Endodermal cell (in vitro differentiated cells): ENCODE measurements at places on chromosomes 2 and 18. TPM values are rescaled to one million over a fixed set of nuclear protein-coding genes. Genes with fewer than 3 reads are reported as not detected.
A peak's percentile ranks its signal among the peaks of the same experiment; 100 is the strongest.

Gene PLCL1
- 0.04 and 0.07 TPM in 2 replicates for total RNA-seq

Gene VWC2L
- not detected in 2 replicates for total RNA-seq

Gene SERPINB13
- total RNA-seq = not detected in 3 replicates

Gene SCN9A
- total RNA-seq = 0.13 to 0.21 TPM in 2 of 3 replicates, not detected in the other

Gene SUMO1
- total RNA-seq = 142 to 195 TPM (median 183 TPM) in 3 replicates

Gene ZNF2
- 3.1 to 4.1 TPM (median 3.7 TPM) in 3 replicates for total RNA-seq

Gene IL1R1
- total RNA-seq = 2.4 to 4.1 TPM (median 3.6 TPM) in 3 replicates

Gene TGFA
- 2.0 and 2.3 TPM in 2 replicates for total RNA-seq

Gene SLC14A1
- total RNA-seq = not detected in 2 replicates

- H3K4me1 ChIP-seq = no peaks in the 10 kb centered on the region
- no peaks in the 10 kb centered on the region for H3K27me3 ChIP-seq
- no peak overlapping the region for H3K27ac ChIP-seq
- H3K4me3 ChIP-seq = no peak overlapping the region
These were observed 36.3 kb upstream of the TTC21B start for GRCh38 chr2:165989851-165990250.

DNA sequence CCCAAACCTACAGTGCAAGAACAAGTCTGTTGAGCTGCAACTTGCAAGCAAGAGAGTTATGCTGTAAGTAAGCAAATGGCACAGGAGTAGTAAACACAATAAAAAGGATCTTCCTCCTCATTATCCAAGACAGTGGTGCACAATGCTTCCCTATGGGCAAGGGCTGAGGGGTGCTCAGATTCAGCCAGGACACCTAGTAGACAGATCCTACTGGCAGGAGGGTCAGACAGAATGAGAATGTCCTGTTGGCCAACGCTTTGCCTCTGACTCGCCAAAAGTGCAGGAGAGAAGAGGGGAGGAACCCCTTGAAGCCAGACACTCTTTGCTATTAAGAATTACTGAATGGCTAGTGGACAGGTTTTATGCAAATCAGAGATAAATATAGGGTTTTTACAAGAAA, 280.4 kb upstream of the SESTD1 start:
- no peaks in the 10 kb centered on the region for H3K27me3 ChIP-seq
- no peak overlapping the region for H3K4me3 ChIP-seq
- no peak for DNase-seq
- H3K4me1 ChIP-seq = no peaks in the 10 kb centered on the region

GRCh38 chr2:66366619-66367018, 68.3 kb upstream of the MEIS1 start:
- H3K36me3 ChIP-seq = no peaks in the 10 kb centered on the region
- DNase-seq = no peak
- H3K4me1 ChIP-seq = peaks cover 13% of the 10 kb centered on the region
- no peak overlapping the region for H3K4me3 ChIP-seq
- H3K27me3 ChIP-seq = no peaks in the 10 kb centered on the region

- peaks cover 17% of the 10 kb centered on the region for H3K4me1 ChIP-seq
- DNase-seq = no peak
- no peaks in the 10 kb centered on the region for H3K36me3 ChIP-seq
These were observed 12.7 kb upstream of the CDC42EP3 start for GRCh38 chr2:37683921-37684780.

GRCh38 chr2:240786355-240786841, 33.6 kb downstream of the KIF1A start:
- H3K4me1 ChIP-seq = no peaks in the 10 kb centered on the region
- no peak overlapping the region for H3K4me3 ChIP-seq
- DNase-seq = no peak
- H3K27ac ChIP-seq = no peak overlapping the region
- H3K27me3 ChIP-seq = no peaks in the 10 kb centered on the region
- no peaks in the 10 kb centered on the region for H3K36me3 ChIP-seq

DNA sequence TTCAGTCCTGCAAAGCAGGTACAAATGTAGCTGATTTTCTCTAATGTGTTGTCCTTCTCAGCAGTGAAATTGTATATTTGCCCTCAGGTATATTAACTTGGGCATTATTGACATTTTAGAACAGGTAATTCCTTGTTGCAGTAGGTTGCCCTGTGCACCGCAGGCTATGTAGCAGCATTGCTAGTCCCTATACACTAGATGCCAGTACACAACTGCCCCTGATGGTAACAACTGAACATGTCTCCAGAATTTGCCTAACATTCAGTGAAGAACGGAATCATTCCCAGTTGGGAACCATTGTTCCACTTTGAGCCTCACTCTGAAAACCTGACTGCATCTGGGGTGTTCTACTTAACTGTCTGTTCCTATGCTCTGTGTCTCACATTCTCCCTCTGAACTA, 23.1 kb upstream of the TFPI start:
- H3K4me1 ChIP-seq = peaks cover 26% of the 10 kb centered on the region
- no peaks in the 10 kb centered on the region for H3K36me3 ChIP-seq
- peaks cover 7% of the 10 kb centered on the region for H3K27me3 ChIP-seq
- H3K27ac ChIP-seq = no peak overlapping the region
- no peak overlapping the region for H3K4me3 ChIP-seq

DNA sequence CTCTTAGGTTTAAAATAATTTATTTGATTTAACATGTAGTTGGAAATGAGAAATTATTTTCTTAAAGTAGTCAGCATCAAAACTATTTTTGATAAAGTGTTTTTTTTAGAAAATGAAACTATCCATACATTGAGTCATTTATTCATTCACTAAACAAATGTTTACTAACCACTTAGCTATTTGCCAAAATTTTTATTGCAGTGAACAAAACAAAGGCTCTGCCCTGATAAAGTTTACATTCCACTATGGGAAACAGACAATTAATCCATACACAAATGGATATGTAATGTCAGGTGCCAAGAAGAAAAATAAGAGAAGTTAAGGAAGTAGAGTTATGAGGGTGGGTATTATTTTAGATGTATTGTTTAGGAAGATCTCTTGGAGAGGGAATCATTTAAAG, 19.1 kb upstream of the CCDC178 start:
- H3K4me1 ChIP-seq = no peaks in the 10 kb centered on the region
- H3K36me3 ChIP-seq = no peaks in the 10 kb centered on the region
- no peak overlapping the region for H3K27ac ChIP-seq
- no peak for DNase-seq
- H3K4me3 ChIP-seq = no peak overlapping the region
- no peaks in the 10 kb centered on the region for H3K27me3 ChIP-seq

DNA sequence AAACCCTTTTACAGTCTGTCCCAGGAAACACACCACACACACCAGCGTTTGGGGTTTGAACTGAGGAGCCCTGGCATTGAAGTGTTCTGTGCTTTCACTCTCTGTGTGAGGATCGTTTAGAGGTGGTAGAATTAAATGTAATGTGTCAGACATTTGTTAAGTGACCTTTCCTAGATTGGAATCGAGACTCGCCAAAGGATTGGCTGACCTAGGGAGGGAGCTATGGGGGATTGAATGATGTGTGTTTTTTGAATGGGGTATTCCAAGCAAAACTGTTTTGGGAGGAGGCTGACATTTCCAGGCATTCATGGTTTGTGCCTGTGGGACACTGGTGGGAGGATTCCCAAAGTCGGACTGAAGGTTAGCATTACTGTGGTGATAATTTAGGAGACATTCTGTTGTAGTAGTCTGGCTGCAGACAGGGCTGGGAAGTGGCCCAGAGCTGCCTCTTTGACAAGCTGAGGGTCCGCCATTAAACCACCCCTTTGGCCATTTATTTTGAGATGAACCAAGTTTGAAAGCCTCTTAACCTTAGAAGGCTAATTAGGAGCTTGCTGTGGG, 1.7 kb downstream of the MYO1B start:
- H3K4me1 ChIP-seq = peaks cover 37% of the 10 kb centered on the region
- no peak for DNase-seq
- no peaks in the 10 kb centered on the region for H3K27me3 ChIP-seq
- peak overlapping the region; percentile 97 for H3K4me3 ChIP-seq
- no peak overlapping the region for H3K27ac ChIP-seq
- H3K36me3 ChIP-seq = peaks cover 21% of the 10 kb centered on the region

- no peaks in the 10 kb centered on the region for H3K36me3 ChIP-seq
- no peak overlapping the region for H3K4me3 ChIP-seq
- no peak overlapping the region for H3K27ac ChIP-seq
- H3K4me1 ChIP-seq = no peaks in the 10 kb centered on the region
- peak; percentile 15 for DNase-seq
- no peaks in the 10 kb centered on the region for H3K27me3 ChIP-seq
These were observed 96.3 kb downstream of the BCL2L11 start for GRCh38 chr2:111216811-111217652.

DNA sequence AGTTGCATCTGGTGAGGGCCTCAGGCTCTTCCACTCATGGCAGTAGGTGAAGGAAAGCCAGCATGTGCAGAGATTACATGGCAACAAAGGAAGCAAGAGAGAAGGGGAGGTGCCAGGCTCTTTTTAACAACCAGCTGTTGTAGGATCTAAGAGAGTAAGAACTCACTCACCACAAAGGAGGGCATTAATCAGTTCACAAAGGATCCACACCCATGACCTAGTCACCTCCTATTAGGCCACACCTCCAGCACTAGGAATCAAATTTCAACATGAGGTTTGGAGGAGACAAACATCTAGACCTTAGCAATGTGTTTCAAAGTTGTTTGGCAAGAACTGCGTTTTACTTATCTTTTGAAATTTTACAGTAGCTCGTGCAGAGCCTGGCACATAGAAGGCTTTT, 20.5 kb upstream of the REG3A start:
- no peaks in the 10 kb centered on the region for H3K4me1 ChIP-seq
- no peak for DNase-seq
- H3K27ac ChIP-seq = no peak overlapping the region
- peak overlapping the region; percentile 26 for H3K4me3 ChIP-seq
- peaks cover 55% of the 10 kb centered on the region for H3K27me3 ChIP-seq
- H3K36me3 ChIP-seq = no peaks in the 10 kb centered on the region

DNA sequence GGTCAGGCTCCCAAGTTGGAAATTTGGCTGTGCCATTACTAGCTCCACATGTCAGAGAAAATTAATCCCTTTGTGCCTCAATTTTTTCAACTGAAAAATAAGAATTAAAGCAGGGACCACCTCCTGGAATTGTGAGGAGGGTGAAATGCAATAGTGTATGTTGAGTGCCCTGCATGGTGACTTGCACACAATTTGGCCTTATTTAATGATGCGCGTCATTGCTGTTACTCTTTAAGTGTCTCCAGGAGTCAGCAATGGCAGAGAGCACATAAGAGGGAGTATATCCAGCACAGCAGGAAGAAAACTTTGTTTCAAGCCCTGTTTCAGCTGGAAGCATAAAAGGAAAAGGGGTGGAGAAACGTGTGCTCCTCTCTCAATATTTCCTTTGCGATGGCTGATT, 215.8 kb downstream of the ALK start:
- H3K27me3 ChIP-seq = no peaks in the 10 kb centered on the region
- no peak overlapping the region for H3K4me3 ChIP-seq
- no peak overlapping the region for H3K27ac ChIP-seq
- DNase-seq = no peak

GRCh38 chr18:317618-318017, 49.8 kb upstream of the THOC1 start:
- H3K36me3 ChIP-seq = peaks cover 43% of the 10 kb centered on the region
- peaks cover 12% of the 10 kb centered on the region for H3K4me1 ChIP-seq
- no peak for DNase-seq

- no peaks in the 10 kb centered on the region for H3K4me1 ChIP-seq
- H3K27ac ChIP-seq = no peak overlapping the region
- no peak for DNase-seq
These were observed 94.7 kb upstream of the RPE start for GRCh38 chr2:209907746-209908145.

DNA sequence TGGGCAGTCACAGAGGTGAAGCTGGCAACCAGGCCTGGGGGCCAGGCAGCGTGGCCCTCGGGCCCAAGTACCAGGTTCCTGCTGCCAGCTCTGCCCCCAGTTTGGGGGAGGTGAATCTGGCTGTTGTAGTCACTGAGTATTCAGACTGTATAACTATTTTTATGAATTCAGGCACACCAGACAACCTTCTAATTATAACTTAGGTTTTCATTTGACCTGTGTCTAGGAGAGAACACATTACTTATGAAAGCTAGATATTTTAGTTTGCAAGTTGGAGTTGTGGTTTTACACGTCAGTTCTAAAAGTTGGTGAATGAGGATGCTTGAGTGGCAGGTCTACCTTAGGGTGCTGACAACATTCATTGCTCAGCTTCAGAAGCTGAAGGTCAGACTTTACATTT, 71.7 kb downstream of the LIMS1 start:
- H3K4me1 ChIP-seq = peaks cover 6% of the 10 kb centered on the region
- no peaks in the 10 kb centered on the region for H3K27me3 ChIP-seq
- no peak for DNase-seq
- no peak overlapping the region for H3K27ac ChIP-seq
- no peaks in the 10 kb centered on the region for H3K36me3 ChIP-seq
- H3K4me3 ChIP-seq = no peak overlapping the region

DNA sequence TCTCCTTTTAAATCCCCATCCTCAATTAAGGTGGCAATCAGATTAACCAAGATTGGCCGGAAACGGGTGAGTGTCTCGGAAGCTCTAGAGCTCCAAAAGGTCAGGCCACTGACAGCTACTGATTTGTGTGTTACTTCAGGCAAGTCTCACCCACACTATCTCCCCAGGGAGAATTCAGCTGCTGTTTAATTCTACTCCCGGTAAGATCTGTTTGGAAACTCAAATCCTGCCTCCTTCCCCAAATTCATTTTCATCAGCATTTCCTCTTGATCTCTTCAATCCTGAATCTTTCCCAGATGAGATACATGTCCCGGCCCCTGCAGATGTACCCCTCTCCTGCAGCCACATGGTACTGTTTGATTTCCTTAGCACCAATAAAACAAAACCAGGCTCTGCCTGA, 34.9 kb downstream of the EFR3B start:
- H3K4me1 ChIP-seq = no peaks in the 10 kb centered on the region
- no peak overlapping the region for H3K27ac ChIP-seq
- H3K27me3 ChIP-seq = no peaks in the 10 kb centered on the region
- H3K36me3 ChIP-seq = no peaks in the 10 kb centered on the region
- no peak overlapping the region for H3K4me3 ChIP-seq
- DNase-seq = no peak

GRCh38 chr18:48621815-48622555, 83.2 kb downstream of the CTIF start:
- H3K27me3 ChIP-seq = no peaks in the 10 kb centered on the region
- H3K4me1 ChIP-seq = no peaks in the 10 kb centered on the region
- DNase-seq = no peak
- peaks cover 20% of the 10 kb centered on the region for H3K36me3 ChIP-seq
